ENCODE measurements at places on chromosomes 1 and 21. TPM values are rescaled to one million over a fixed set of nuclear protein-coding genes. Genes with fewer than 3 reads are reported as not detected.

GRCh38 chr1:42282867-42283583 lies 52.0 kb downstream of the FOXJ3 start:
- H3K36me3 ChIP-seq, result peaks cover under 1% of the 10 kb centered on the region
- peak; percentile 45 for DNase-seq
- H3K27ac ChIP-seq, result no peak overlapping the region
- H3K27me3 ChIP-seq, result no peaks in the 10 kb centered on the region

LMOD1 gene
- 0.06 TPM for total RNA-seq

CA6 gene
- not detected for total RNA-seq

TAL1 gene
- total RNA-seq, result not detected

KRTAP11-1 gene
- not detected for total RNA-seq

DNA sequence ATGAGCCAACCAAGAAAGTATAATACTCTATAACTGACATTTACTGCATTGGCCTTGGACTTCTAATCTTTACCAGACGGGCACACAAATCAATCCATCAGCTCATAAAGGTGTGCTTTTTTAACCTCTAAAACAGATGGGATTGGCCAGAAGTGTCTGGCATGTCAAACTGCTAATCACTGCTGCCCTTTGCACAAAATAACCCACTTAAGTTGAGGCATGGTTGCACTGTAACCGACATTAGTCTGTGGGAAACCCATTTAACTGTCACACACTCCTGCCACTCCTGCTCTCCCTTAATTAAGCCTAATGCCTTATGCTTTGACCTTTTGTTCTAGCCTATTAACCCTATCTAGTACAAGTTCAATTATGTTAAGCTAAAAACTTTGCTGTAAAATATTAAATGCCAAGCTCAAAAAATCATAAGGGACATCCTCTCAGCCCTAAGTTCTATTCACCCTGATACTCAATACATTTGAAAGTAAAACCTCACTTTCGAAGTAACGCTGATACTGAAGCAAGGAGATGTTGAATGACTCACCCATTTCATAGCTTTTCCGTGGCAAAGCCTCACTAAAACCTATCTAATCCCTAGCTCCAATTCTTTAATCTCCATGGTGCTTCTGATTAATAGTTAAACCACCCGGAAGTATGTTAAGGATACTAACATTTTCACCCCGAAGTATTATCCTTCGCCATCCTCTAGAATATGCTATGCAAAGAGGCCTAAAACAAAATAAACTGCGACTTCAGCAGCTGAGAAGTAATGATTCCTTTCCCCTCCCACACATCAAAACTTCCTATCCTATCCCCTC lies 12.9 kb downstream of the NRIP1 start:
- H3K27me3 ChIP-seq, result no peaks in the 10 kb centered on the region
- H3K4me3 ChIP-seq, result peak overlapping the region; percentile 59
- peaks cover under 1% of the 10 kb centered on the region for H3K36me3 ChIP-seq
- peak; percentile 61 for DNase-seq
- peak overlapping the region; percentile 36 for H3K27ac ChIP-seq

DNA sequence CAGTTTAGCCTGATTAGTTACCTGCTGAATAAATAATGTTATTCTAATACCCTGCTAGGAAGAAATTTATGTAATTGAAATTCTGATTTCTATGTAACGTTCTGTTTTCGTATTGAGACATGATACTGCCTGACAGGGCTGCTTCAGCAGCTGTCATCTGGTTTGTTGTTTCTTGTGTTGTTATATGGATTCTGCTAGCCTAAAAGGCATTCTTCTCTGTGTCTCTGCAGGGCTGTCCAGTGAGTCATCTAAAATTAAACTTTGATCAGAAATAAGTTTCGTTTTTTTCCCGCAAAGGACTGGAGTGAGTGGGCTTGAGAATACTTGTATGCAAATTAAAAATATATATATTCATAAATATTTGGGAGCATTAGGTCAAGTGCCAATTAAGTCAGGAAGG lies 93.0 kb downstream of the DYRK1A start:
- no peak overlapping the region for H3K4me3 ChIP-seq
- H3K36me3 ChIP-seq, result no peaks in the 10 kb centered on the region
- no peaks in the 10 kb centered on the region for H3K27me3 ChIP-seq
- no peak overlapping the region for H3K27ac ChIP-seq

DNA sequence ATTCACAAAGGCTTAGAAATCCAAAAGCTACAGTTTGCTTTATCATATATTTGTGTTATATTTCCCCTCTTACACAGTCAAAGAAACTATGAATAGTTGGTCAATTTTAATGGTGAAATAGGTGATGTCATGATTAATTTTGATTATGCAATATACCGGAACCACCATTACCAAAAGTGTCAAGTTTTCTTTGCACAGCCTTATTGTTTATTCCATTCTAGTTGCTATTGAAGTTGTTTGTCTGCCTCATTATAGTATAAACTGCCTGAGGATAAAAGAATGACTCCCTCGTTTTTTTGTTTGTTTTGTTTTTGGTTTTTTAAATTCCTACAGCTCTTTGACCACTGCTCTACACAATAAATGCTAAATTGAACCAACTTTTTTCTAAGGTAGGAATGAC lies 690.6 kb upstream of the ZP4 start:
- no peaks in the 10 kb centered on the region for H3K4me1 ChIP-seq
- no peak overlapping the region for H3K27ac ChIP-seq
- DNase-seq, result peak; percentile 31
- H3K27me3 ChIP-seq, result no peaks in the 10 kb centered on the region
- no peaks in the 10 kb centered on the region for H3K36me3 ChIP-seq

DNA sequence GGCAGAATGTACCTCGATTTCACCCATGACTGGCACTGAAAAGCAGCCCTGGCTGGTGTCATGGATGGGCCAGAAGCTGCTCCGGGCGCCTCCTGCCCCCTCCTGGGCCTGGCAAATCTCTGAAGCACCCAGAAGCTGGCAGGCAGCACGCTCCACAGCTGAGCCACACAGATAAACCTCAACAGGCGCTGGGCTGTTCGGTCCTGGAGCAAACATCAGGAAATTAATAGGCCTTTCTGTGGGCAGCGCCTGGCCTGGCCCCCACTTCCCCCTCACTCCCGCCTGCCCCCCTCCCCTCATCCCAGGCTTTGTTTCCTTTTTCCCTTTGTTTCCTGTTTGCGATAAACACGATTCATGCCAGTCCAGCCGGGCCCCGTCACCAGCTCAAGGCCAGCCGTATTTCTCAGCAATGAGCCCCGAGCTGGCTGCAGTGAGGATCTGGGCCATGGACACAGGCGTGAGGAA lies 20.1 kb upstream of the DISP3 start:
- DNase-seq, result peak; percentile 14
- peaks cover 73% of the 10 kb centered on the region for H3K27me3 ChIP-seq
- H3K27ac ChIP-seq, result no peak overlapping the region
- no peak overlapping the region for H3K4me3 ChIP-seq

All from PC-3 (cell line).